ENCODE measurements at places on chromosomes 6 and 20.
A peak's percentile ranks its signal among the peaks of the same experiment; 100 is the strongest.

GRCh38 chr6:129621252-129621651 is 88.7 kb downstream of the ARHGAP18 start:
- peak; percentile 11 for DNase-seq

- DNase-seq: no peak
Observed at GRCh38 chr6:7138046-7138531, 30.3 kb downstream of the RREB1 start.

DNA sequence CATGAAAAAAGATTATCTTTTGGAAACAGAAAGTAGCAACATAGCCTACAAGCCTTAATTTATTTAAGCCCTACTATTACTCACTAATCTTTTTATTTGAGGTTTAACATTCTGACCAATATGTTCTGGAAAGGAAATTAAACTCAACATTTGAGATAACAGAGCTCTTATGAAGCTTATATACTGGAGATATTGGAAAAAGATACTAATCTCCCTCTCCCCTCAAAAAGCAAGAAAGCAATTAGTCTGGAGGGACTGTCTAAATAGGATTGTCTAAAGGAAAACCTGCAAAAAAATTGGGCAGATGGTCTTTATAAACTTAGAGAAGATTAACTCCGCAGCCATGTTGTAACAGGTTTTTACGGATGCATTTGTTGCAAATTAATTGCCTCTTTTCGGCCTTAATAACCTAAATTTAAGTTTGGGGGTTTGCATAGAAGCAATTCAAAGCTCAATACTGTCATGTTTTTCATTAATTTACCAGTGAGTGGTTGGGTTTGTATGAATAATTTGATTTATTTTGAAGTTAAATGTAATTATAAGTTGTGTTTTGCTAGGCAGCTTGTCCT is 79.1 kb downstream of the SHLD1 start:
- no peak for DNase-seq

GRCh38 chr6:137780447-137781034 is 86.5 kb upstream of the TNFAIP3 start:
- no peak for DNase-seq

GRCh38 chr6:85591207-85591606 is 2.5 kb downstream of the SNX14 start:
- DNase-seq: no peak

DNA sequence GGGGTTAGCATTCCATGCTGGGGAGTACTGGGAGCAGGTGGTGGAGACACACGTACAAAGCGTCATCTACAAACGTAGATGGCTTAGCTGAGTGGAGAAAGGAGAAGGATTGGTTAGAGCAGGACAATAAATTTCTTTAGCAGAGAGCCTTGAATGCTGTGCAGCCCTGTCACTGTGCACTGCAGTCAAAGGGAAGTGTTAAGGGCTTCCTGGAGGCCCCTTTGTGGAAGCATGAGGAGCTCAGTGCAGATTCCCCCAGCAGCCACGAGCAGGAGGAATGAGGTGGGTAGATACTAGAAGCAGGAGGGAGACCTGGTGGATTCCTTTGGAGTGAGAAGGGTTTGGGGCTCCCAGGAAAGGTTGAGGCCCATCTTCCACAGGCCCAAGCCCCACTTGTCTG is 6.1 kb upstream of the TREML4 start:
- DNase-seq: no peak

GRCh38 chr6:143301188-143301587 is 149.3 kb downstream of the ADAT2 start:
- DNase-seq: no peak

DNA sequence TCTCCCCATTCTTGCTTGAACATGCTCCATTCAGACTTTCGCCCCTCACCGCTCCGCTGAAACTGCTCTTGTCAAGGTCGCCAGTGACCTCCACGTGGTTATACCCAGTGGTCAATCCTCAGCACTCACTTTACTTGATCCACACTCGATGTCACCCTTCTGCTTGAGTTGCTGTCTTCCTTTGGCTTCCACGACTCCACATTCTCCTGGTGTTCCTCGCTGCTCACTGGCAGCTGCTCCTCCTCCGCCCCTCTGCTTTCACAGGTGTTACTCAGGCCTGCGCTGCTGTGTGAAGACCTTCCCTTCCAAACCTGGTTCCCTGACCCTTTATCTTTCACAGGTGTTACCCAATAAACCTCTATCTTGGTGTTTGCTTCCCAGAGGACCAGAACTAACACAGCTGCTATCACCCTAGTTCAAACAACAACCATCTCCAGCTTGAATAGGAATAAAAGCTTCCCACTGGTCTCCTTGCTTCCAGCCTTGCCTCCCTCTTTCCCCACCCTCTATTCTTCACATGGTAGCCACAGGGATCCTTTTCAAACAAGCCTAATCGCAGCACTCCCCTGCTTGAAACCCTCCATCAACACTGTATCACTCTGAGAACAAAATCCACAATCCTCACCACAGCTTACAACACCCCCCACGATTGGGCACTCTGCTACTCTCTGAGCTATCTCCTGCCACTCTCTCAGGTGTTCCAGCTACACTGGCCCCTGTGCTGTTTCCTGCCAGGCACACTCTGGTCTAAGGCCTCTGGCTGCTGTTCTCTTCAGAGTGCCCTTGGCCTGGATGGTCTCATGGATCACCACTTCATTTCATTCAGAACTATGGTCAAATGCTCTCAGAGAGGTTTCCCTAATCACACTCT is 10.7 kb downstream of the PPIL1 start:
- no peak for DNase-seq

- no peak for DNase-seq
Observed at GRCh38 chr6:7910298-7910653, 312 bp downstream of the TXNDC5 start.

GRCh38 chr6:44538807-44539201 is 151.3 kb downstream of the CDC5L start:
- no peak for DNase-seq

DNA sequence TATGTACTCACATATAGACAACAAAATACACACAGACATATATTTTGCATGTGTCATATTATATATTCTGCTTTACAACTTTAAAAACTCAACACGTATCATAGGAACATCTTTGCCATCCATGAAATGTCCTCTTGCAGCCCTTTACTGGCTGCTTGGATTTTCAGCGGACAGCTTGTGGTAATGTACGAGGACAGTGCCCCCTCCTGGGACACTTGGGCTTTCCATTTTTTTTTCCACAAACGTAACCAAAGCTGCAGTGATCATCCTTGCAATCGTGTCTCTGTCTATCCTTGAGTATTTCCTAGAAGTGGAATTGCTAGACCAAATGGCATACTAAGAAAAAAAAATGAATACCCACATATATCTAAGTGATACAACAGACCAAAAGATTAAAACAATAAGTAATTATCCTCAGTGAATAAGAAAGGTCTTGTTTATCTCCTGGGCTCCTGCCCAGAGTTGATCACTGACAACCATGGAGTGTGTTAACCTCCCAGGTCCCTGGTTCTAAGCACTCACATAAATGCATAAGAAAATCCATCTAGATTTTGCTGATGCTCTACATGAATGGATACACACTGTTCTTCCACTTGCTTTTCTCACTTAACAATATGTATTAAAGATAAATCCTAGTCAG is 18.1 kb downstream of the BPI start:
- no peak for DNase-seq

- no peak for DNase-seq
Observed at GRCh38 chr20:38430679-38431325, 4.3 kb downstream of the SNHG17 start.

GRCh38 chr6:105873211-105873704 is 212.9 kb upstream of the PRDM1 start:
- no peak for DNase-seq

DNA sequence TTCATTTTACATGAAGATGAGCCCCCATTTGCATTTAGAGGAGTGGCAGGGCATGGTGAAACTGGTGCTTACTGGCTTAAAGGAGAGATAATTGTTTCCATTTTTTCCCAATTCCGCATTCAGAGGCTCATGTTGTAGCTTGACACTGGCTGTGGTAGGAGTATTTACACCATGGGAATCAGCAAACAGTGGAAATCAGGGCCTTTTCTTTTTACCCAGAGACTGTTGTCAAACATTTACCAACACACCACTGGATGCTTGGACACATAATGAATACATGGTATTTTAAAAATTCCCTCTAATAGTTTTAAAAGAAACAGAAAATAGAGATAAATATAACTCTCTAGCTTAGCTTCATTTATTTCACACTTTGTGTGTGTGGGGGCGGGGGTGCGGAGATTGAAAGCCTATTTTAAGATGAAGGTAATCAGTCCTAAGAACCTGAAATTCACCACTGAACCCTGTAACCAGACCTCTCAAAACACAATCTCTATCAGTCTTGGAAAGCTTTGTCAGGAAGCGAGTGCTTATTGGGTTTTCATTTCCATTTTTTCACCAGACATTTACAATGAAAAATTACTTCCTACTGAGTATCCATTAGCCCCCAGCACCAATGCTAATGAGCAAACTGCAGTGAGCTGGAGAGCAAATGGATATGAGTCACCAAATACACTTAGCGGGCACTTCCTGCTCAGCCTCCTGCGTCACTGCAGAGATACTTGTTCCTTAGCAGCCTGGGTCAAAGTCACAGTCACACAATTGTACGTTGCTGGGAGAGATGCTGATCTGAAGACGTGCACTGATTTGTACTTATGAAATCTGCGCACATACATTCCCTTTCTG is 532.0 kb downstream of the BCKDHB start:
- no peak for DNase-seq

GRCh38 chr6:169959136-169960002 is 207.9 kb downstream of the ERMARD start:
- DNase-seq: no peak

DNA sequence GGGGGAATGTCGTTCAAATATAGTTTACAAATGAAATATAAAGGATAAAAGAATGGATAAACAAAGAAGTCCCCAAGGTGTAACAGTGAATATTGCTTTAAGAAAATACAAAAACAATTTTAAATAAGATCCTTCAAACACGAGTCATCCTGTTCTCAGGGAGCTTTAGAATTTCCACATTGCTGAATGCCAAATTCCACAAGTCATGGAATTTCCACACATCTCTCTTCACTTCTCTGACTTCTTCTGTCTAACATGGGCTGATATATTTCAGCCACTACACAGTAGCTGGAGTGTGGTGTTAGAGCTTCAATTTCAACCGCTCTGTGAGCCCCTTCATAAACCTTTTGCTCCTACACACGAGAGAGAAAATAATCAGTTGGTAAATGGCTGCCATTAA is 28.0 kb downstream of the IL22RA2 start:
- DNase-seq: no peak

- DNase-seq: no peak
Observed at GRCh38 chr6:4999586-4999985, 4.3 kb downstream of the RPP40 start.

- DNase-seq: no peak
Observed at GRCh38 chr6:128478230-128479047, 42.0 kb downstream of the PTPRK start.

GRCh38 chr6:95387845-95388244 is 189.5 kb upstream of the MANEA start:
- DNase-seq: no peak

GRCh38 chr20:14055127-14055742 is 59.9 kb downstream of the MACROD2 start:
- DNase-seq: no peak

GRCh38 chr20:32574296-32575226 is 10.6 kb downstream of the NOL4L start:
- peak; percentile 18 for DNase-seq

GRCh38 chr6:108638993-108639392 is 78.3 kb downstream of the FOXO3 start:
- no peak for DNase-seq

DNA sequence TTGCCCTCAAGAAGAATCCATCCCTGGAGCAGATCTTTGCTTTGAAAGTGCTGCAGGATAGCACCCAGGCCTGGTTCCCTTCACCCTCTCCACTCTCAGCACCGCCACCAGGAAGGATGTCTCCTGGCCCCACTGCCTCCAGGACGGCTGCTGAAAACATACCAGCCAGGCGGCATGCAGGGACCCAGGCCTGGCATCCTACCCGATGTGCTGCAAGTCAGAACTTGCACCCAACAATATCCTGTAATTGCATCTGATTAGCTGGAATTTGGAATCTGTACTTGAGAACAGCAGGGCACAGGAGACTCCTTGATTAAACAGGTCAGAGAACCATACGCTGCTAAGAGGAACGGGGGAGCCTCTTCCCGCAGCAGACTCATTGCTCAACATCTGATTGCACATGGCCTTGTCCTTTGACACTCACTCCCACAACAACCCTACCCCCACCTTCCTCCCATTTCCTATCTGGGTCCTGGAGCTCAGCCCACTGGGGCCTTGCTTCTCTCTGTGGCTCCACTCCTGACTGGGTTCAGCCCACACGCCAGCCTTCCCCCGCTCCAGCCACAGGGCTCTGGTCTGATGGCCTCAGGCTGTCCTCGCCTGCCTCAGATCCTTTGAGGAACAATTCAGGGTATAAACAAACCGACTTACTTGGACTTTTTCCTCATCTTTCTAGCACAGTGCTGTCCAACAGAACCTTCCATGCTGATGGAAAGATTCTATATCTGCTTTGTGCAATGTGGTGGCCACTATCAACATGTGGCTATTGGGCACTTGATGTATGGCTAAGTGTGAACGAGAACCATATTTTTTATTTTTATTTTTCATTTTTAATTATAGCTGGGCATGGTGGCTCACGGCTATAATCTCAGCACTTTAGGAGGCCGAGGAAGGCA is 78.0 kb downstream of the FGD2 start:
- DNase-seq: no peak

- no peak for DNase-seq
Observed at GRCh38 chr6:136508725-136509392, 41.4 kb downstream of the MAP7 start.

DNA sequence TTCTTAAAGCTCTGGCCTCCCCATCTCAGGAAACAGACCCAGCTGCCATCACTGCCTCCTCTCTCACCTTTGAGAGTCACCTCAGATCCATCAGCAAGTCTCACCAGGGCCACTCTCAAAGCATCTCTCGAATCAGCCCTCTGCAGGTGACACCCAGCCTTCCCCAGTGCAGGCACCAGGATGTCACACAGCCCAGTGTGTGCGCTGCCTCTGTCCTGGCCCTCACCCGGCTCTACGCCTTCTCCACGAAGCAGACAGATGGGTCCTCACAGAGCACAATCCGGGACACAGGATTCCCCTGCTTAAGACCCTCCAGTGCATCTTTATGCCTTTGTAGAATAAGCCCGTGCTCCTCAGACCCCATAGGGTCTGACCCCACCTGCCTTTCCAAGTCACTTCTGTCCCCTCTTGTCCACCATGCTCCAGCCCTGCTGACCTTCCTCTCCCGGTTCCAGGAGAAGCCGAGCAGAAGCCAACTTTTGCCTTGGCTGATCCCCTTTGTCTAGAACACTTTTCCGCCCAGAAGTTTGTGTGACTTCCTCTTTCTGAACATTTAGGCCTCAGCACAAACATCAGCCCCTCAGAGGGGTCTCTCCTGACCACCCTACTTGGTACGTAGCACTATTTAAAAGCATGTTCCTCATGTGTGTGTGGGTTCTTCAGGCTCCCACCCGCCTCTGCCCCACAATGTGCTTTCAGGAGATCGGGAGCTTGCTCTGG is 60.2 kb downstream of the PSMG4 start:
- DNase-seq: no peak
